Aorta (tissue), 5 donors: ENCODE measurements at places on chromosomes 1 and 21.
A peak's percentile ranks its signal among the peaks of the same experiment; 100 is the strongest.

DNA sequence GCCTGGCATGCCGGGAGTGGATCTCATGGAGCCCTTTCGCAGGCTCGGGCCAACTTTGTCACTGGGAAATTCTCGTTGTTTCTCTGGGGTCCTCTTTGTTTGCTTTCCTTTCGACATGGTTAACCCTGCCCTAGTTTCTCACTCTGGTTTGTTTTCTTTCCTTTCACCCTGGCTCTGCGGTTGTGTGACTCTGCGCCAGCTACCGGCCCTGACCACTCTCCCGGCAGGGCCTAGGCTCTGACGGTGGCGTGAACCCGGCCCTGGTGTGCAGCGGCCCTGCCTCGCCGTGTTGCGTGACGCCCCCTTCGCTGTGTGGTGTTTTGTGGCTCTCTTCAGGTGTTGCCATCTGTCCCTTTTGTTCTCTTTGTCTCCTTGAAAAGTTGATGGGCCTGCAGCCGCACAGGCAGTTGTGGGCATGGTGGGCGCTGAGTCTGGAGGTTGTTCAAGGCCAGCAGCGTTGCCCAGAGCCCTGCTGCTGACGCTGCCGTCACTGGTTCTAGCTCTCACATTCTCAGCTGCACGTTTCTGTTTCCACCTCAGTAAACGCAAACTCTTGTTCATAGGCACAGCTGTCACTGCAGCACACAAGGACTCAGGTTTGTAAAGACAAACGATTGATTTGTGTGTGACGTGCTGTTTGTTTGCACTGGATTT, 64.6 kb upstream of the DIP2A start:
- peak; percentile 50 for DNase-seq
- no peak overlapping the region for H3K4me3 ChIP-seq
- no peaks in the 10 kb centered on the region for H3K4me1 ChIP-seq
- H3K36me3 ChIP-seq, result peaks cover 2% of the 10 kb centered on the region

DNA sequence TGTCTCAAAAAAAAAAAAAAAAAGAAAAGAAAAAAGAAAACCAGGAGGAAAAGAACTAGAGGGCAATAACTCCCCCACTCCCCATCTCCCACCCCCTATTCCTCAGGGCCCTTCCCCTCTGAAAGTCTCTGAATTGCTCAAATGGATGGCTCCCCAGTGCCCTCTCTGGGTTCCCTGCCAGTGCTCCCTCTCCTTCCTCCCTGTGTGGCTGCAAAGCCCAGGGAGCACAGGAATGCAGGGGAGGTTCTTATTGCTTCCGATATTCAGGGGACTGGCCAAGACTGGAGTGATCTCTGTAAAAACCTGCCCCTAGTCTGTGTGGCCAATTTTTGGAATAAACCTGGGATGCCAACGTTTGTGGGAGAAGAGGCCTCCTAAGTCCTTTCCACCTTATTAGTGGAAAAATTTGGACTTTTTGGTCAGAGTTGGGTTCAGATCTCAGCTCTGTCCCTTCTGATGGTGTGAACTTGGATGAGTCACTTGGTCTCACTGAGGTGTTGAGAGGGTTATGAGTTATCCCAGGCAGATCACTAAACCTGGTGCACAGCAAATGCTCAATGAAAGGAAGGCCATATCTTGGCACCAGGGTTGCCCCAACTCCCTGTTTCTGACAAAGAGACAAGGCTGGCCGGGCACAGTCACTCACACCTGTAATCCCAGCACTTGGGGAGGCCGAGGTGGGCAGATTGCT, 13.4 kb upstream of the ARHGEF10L start:
- DNase-seq, result no peak
- H3K4me1 ChIP-seq, result no peaks in the 10 kb centered on the region
- no peak overlapping the region for H3K4me3 ChIP-seq
- no peak overlapping the region for H3K27ac ChIP-seq
- H3K36me3 ChIP-seq, result no peaks in the 10 kb centered on the region
- H3K27me3 ChIP-seq, result no peaks in the 10 kb centered on the region

- no peak for DNase-seq
- H3K4me1 ChIP-seq, result no peaks in the 10 kb centered on the region
- no peak overlapping the region for H3K27ac ChIP-seq
- H3K27me3 ChIP-seq, result no peaks in the 10 kb centered on the region
- peaks cover 4% of the 10 kb centered on the region for H3K36me3 ChIP-seq
Observed at GRCh38 chr1:77709727-77710126, 27.3 kb upstream of the ZZZ3 start.

GRCh38 chr1:59146651-59147358, 150.1 kb upstream of the FGGY start:
- no peaks in the 10 kb centered on the region for H3K36me3 ChIP-seq
- no peaks in the 10 kb centered on the region for H3K27me3 ChIP-seq
- peaks cover 9% of the 10 kb centered on the region for H3K4me1 ChIP-seq
- H3K4me3 ChIP-seq, result peak overlapping the region; percentile 0

GRCh38 chr1:30081379-30082102, 641.8 kb downstream of the MATN1 start:
- H3K27ac ChIP-seq, result no peak overlapping the region
- peaks cover 6% of the 10 kb centered on the region for H3K4me1 ChIP-seq
- H3K36me3 ChIP-seq, result no peaks in the 10 kb centered on the region

DNA sequence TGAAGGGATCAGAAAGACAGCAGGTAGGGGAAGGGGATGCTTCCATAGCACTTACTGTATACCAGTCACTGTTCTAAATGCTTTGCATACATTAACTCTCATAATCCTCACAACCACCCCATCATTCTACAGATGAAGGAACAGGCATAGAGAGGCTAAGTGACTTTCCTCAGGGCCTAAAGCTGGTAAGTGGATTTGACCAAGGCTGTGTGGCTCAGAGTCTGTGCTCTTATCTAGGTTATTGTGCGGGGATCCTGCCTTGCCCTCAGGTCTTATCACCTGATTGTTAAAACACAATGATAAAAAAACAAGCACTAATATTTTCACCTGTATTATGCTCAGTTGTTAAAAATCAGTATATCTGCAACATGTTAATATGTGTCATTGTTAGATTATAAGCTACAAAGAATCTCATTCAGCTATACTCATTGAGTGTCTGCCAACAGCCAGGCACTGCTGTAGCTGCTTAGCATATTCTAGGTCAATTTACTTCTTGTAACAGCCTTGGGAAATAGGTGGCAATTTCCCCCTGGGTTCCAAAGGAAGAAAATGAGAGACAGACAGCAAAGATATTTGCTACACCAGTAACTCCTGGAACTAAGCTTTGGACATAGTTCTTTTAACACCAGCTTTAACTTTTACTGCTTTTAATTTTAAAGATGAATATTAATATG, 38.6 kb upstream of the RBM15 start:
- no peaks in the 10 kb centered on the region for H3K36me3 ChIP-seq
- no peaks in the 10 kb centered on the region for H3K4me1 ChIP-seq
- no peaks in the 10 kb centered on the region for H3K27me3 ChIP-seq
- H3K27ac ChIP-seq, result no peak overlapping the region
